Glomerular endothelial cell (primary cell): ENCODE measurements at places on chromosomes 7 and 10. TPM values are rescaled to one million over a fixed set of nuclear protein-coding genes. Genes with fewer than 3 reads are reported as not detected.

Gene LRIT1
- total RNA-seq, result not detected in 2 replicates

Gene MOGAT3
- total RNA-seq, result not detected in 2 replicates

Gene PTF1A
- not detected in 2 replicates for total RNA-seq

Gene COX15
- total RNA-seq, result 20.3 and 32.6 TPM in 2 replicates

Gene SPACDR
- total RNA-seq, result 1.0 TPM in 1 of 2 replicates, not detected in the other

Gene GIMAP7
- total RNA-seq, result 13.5 and 34.5 TPM in 2 replicates

Gene MOSPD3
- total RNA-seq, result 21.2 and 28.9 TPM in 2 replicates

Gene ZNF804B
- total RNA-seq, result not detected in 2 replicates

Gene COL28A1
- total RNA-seq, result not detected in 2 replicates

Gene SEPTIN7
- 190 and 191 TPM in 2 replicates for total RNA-seq

Gene ZNF488
- not detected in 2 replicates for total RNA-seq

Gene EPHB4
- total RNA-seq, result 157 and 191 TPM in 2 replicates

Gene MAGI2
- total RNA-seq, result 6.6 and 6.7 TPM in 2 replicates

Gene ITGB8
- total RNA-seq, result 6.3 and 13.9 TPM in 2 replicates

Gene NME8
- total RNA-seq, result not detected in 2 replicates

Gene CCDC136
- 0.19 and 2.3 TPM in 2 replicates for total RNA-seq

Gene MLXIPL
- not detected in 2 replicates for total RNA-seq

Gene NPSR1
- not detected in 2 replicates for total RNA-seq

Gene SLC16A12
- 0.58 and 1.6 TPM in 2 replicates for total RNA-seq

Gene BMPR1A
- total RNA-seq, result 2.8 and 5.6 TPM in 2 replicates

Gene WDR86
- 1.5 and 4.3 TPM in 2 replicates for total RNA-seq

Gene GPC2
- total RNA-seq, result 3.2 and 6.8 TPM in 2 replicates

Gene CYP51A1
- 60.9 and 68.0 TPM in 2 replicates for total RNA-seq

Gene MYOZ1
- total RNA-seq, result not detected in 2 replicates

Gene FAM241B
- 1.6 and 1.8 TPM in 2 replicates for total RNA-seq

Gene ANXA8
- total RNA-seq, result 0.12 TPM in 1 of 2 replicates, not detected in the other

Gene MRM2
- 13.1 and 20.9 TPM in 2 replicates for total RNA-seq

Gene VTI1A
- total RNA-seq, result 22.1 and 28.3 TPM in 2 replicates

Gene IGF2BP3
- 89.8 and 98.3 TPM in 2 replicates for total RNA-seq

Gene ACTA2
- total RNA-seq, result 62.1 and 106 TPM in 2 replicates

Gene TMEM120A
- total RNA-seq, result 15.7 and 18.6 TPM in 2 replicates

Gene NEURL1
- 0.05 and 0.47 TPM in 2 replicates for total RNA-seq
